Natural killer cell treated with Interleukin-12 subunit alpha and Interleukin-12 subunit beta and Interleukin-15 and Interleukin-18, amount 100 ng/mL, for 72 hours (primary cell): ENCODE measurements at places on chromosomes 11 and 22. TPM values are rescaled to one million over a fixed set of nuclear protein-coding genes. Genes with fewer than 3 reads are reported as not detected.

GRCh38 chr11:133549826-133550225, 17.5 kb upstream of the OPCML start:
- DNase-seq = no peak
- H3K27me3 ChIP-seq = no peaks in the 10 kb centered on the region
- no peak overlapping the region for H3K27ac ChIP-seq
- no peaks in the 10 kb centered on the region for H3K4me1 ChIP-seq
- no peak overlapping the region for H3K4me3 ChIP-seq

DNA sequence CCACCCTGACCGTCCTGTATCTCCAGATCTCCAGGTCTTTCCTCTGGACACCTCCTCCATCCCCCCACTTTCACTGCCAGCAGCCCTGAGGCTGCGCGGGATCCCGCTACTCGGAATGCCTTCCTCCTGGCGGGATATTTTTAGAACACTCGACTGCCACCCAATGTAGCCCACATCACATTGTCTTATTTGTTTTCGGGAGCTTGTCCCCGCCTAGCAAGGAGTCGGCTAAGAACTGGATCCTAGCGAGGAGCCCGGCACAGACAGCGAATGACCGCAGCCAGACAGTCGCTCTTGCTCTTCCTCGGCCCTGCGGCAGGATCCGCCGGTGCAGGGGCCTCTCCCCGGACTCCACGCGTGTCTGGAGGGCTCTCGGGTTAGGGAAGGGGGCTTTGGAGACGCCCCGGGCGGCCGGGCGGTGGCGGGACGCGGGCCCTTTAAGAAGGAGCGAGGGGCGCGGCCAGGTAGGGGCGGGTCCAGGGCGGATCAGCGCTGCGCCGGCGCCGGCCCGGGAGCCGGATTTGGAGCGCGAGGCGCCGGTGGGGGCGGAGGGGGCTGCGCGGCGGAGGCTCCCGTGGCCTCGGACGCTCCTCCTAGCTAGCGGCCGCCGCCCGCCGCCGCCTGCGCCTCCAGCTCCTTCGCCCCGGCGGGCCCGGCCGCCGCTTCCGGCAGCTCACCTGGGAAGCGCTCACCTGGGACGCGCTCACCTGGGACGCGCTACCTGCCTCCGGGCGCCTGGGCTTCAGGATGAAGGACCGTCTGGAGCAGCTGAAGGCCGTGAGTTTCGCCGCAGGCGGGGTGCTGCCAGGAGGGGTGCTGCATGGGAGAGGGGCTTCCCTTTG, at the start of gene STX3:
TSS of gene STX3 (plus strand) at position 518 of the 842 bp plus-strand sequence. CDS start at position 748, 230 bp downstream.
- peak within 1 kb of the TSS; percentile 70 for H3K27ac ChIP-seq
- peaks cover 35% of the 10 kb centered on the region for H3K4me1 ChIP-seq
- peak within 1 kb of the TSS; percentile 96 for H3K4me3 ChIP-seq
- H3K36me3 ChIP-seq = no peaks in the 10 kb centered on the region
- peak; percentile 76 for DNase-seq
- H3K27me3 ChIP-seq = no peaks in the 10 kb centered on the region

DNA sequence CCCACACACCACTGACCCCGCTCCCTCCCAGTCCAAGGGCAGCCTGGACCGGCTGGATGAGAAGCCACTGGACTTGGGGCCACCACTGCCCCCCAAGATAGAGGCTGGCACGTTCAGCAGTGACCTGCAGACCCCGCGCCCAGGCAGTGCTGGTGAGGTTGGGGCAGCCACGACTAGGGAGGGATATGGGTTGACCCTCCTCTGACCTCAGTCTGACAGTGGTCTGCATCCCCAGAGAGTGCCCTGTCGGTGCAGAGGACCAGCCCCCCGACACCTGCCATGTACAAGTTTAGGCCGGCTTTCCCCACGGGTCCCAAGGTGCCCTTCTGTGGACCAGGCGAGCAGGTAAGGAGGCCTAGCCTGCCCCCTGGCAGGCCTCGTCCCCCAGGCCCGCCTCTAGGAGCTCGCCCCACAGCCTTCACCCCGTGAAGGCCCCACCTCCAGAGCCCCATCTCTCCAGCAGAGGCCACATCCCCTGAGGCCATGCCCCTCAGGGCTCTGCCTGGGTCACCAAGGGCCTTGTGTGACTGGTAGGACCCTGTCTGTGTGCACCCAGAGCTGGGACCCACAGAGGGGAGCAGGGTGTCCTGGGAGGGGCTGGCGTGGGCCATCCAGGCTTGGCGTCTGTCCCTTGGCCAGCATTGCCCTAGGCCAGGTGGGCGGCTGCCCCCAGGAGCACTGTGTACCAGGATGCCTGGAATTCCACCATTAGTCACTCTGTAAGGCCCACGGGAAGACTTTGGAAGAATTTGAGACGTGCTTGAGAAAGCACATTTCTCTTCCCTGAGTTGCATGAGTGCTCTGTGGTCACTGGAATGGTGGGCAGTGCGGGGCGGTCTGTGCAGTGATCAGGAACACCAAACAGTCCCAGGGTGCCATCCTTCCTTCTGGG, 9.4 kb downstream of the CCDC188 start:
- no peaks in the 10 kb centered on the region for H3K4me1 ChIP-seq
- no peak overlapping the region for H3K4me3 ChIP-seq
- H3K36me3 ChIP-seq = no peaks in the 10 kb centered on the region
- H3K27ac ChIP-seq = no peak overlapping the region

Gene APOL4
- total RNA-seq = 1.5 TPM

DNA sequence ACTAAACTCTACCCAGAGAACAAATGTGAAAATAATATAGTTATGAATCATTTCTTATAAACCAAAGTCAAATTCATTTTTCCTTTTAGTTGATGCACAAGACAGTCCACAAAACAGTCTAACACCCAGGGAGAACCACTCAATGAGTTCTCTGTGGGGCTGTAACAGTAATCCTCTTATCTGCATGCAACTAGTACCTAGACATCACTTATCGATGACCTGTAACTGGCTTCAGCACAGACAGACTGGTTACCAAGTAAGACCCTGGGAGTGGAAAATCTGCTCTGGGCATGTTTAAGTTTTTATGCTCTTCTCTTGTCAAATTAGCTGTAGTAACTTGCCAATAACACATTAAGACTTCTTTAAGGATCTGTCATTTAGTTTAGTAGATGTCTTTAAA, 46.6 kb downstream of the PITPNB start:
- H3K4me3 ChIP-seq = no peak overlapping the region
- H3K4me1 ChIP-seq = peaks cover 25% of the 10 kb centered on the region
- H3K36me3 ChIP-seq = peaks cover 12% of the 10 kb centered on the region
- DNase-seq = no peak

- DNase-seq = no peak
- no peak overlapping the region for H3K27ac ChIP-seq
- no peaks in the 10 kb centered on the region for H3K4me1 ChIP-seq
- H3K27me3 ChIP-seq = peaks cover 3% of the 10 kb centered on the region
- no peak overlapping the region for H3K4me3 ChIP-seq
Observed at GRCh38 chr11:89489930-89490329, 1.2 kb downstream of the NOX4 start.

Gene KRTAP5-11
- not detected for total RNA-seq

GRCh38 chr11:68863553-68864265, 22.0 kb upstream of the CPT1A start:
- H3K27me3 ChIP-seq = peaks cover 5% of the 10 kb centered on the region
- peaks cover 4% of the 10 kb centered on the region for H3K4me1 ChIP-seq
- no peaks in the 10 kb centered on the region for H3K36me3 ChIP-seq
- DNase-seq = no peak
- H3K27ac ChIP-seq = no peak overlapping the region

Gene SHANK2
- total RNA-seq = not detected

Gene HBE1
- total RNA-seq = not detected

GRCh38 chr11:62393061-62393611, 25.7 kb upstream of the SCGB1A1 start:
- no peak overlapping the region for H3K27ac ChIP-seq
- DNase-seq = no peak
- no peaks in the 10 kb centered on the region for H3K27me3 ChIP-seq
- no peak overlapping the region for H3K4me3 ChIP-seq

GRCh38 chr22:30870451-30871345, 97.9 kb downstream of the MORC2 start:
- H3K27me3 ChIP-seq = no peaks in the 10 kb centered on the region
- peak; percentile 50 for DNase-seq
- H3K27ac ChIP-seq = no peak overlapping the region
- H3K4me1 ChIP-seq = no peaks in the 10 kb centered on the region

DNA sequence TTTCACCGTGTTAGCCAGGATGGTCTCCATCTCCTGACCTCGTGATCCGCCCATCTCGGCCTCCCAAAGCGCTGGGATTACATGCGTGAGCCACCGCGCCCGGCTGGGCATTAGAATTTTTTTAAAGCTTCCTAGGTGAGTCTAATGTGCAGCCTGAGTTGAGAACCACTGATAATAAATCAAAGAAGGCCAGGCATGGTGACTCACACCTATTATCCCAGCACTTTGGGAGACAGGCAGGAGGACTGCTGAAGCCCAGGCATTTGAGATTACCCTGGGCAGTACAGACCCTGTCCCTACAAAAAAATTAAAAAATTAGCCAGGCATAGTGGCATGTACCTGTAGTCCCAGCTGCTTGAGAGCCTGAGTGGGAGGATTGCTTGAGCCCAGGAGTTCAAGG, 13.7 kb downstream of the MEI1 start:
- H3K4me3 ChIP-seq = no peak overlapping the region
- H3K27me3 ChIP-seq = no peaks in the 10 kb centered on the region
- no peak for DNase-seq
- H3K36me3 ChIP-seq = no peaks in the 10 kb centered on the region
- no peaks in the 10 kb centered on the region for H3K4me1 ChIP-seq
- H3K27ac ChIP-seq = no peak overlapping the region

- no peak overlapping the region for H3K4me3 ChIP-seq
- H3K27me3 ChIP-seq = no peaks in the 10 kb centered on the region
- DNase-seq = no peak
- H3K27ac ChIP-seq = no peak overlapping the region
Observed at GRCh38 chr11:109326781-109327180, 95.2 kb upstream of the C11orf87 start.

DNA sequence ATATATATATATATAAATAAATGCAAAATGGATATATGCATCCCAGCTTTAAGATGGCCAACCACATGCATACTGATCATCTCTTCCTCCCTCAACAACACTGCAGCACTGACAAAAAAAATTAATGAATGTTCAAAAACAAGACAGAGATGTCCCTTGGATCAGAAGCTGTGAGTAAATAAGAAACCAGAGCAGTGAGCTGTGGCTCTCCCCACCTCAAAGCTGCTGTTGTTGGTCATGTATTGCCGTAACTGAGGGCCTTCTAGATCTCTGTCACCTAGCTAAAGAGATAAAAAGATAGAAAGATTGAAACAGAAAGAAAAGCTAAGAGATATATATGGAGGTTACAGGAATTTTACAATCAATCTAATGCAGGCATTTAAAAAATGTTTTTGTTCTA, 15.5 kb upstream of the TMEM135 start:
- H3K27ac ChIP-seq = no peak overlapping the region
- H3K36me3 ChIP-seq = no peaks in the 10 kb centered on the region
- no peaks in the 10 kb centered on the region for H3K4me1 ChIP-seq
- H3K4me3 ChIP-seq = no peak overlapping the region
- peaks cover 22% of the 10 kb centered on the region for H3K27me3 ChIP-seq

Gene ART5
- not detected for total RNA-seq

DNA sequence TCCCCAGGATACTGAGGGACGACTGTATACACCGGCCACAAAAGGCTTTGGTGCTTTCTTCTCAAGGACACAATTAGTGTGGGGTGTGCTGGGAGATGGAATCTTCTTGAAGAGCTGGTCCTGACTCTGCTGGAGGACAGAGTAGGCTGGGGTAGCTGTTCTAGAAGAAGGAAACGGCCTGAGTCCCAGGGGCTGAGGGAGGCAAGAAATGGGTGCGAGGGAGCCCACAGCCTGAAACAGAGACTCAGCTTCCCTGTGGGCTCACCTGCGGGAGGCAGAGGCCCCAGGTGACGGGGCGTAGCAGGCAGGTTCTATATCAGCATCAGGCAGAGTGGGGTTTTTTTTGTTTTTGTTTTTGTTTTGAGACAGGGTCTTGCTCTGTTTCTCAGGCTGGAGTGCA, 36.6 kb downstream of the PARVG start:
- no peaks in the 10 kb centered on the region for H3K4me1 ChIP-seq
- no peak for DNase-seq
- H3K27me3 ChIP-seq = no peaks in the 10 kb centered on the region
- H3K27ac ChIP-seq = no peak overlapping the region
- H3K36me3 ChIP-seq = no peaks in the 10 kb centered on the region
- no peak overlapping the region for H3K4me3 ChIP-seq

Gene DRICH1
- total RNA-seq = 2.0 TPM

- no peaks in the 10 kb centered on the region for H3K36me3 ChIP-seq
- H3K27me3 ChIP-seq = peaks cover 17% of the 10 kb centered on the region
- H3K4me1 ChIP-seq = peaks cover 14% of the 10 kb centered on the region
- no peak overlapping the region for H3K27ac ChIP-seq
- DNase-seq = no peak
Observed at GRCh38 chr22:39303358-39303757, 16.1 kb downstream of the RPL3 start.

DNA sequence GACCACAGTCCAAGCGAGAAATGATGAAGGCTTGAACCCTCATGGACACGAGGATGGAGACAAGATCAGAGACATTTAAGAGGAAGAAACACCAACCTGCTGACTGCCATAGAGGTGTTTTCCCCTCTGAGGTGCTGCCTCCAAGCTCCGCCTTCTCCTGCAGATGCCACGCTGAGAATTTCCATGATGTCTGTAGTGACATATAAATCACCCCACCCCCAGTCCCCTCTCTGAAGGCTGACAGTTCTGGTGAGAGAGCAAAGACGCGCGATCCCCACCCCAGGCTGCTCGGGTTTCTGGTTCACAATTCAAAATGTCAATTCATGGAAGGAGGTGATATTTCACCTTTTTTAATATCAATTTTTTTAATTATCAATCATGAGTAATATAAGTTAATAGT, 28.2 kb downstream of the LRRC32 start:
- H3K27me3 ChIP-seq = peaks cover 49% of the 10 kb centered on the region
- DNase-seq = no peak
- no peak overlapping the region for H3K27ac ChIP-seq
- H3K36me3 ChIP-seq = peaks cover 6% of the 10 kb centered on the region
- no peaks in the 10 kb centered on the region for H3K4me1 ChIP-seq
